ENCODE measurements at places on chromosomes 16 and 17. TPM values are rescaled to one million over a fixed set of nuclear protein-coding genes. Genes with fewer than 3 reads are reported as not detected.

KRTAP16-1 gene
- not detected for total RNA-seq

ZNF764 gene
- 15.9 TPM for total RNA-seq

CNGB1 gene
- total RNA-seq = not detected

SOCS3 gene
- 335 TPM for total RNA-seq

RECQL5 gene
- 20.6 TPM for total RNA-seq

KRTAP4-6 gene
- not detected for total RNA-seq

CRHR1 gene
- total RNA-seq = not detected

ASIC2 gene
- total RNA-seq = not detected

FADS6 gene
- not detected for total RNA-seq
